ENCODE measurements at places on chromosomes 3 and 15.

GRCh38 chr15:85527895-85528294, 147.5 kb downstream of the AKAP13 start:
- DNase-seq: peak; percentile 26

GRCh38 chr3:43224405-43225073, 61.8 kb upstream of the SNRK start:
- DNase-seq: no peak

GRCh38 chr3:153373606-153374005, 211.6 kb downstream of the RAP2B start:
- no peak for DNase-seq

DNA sequence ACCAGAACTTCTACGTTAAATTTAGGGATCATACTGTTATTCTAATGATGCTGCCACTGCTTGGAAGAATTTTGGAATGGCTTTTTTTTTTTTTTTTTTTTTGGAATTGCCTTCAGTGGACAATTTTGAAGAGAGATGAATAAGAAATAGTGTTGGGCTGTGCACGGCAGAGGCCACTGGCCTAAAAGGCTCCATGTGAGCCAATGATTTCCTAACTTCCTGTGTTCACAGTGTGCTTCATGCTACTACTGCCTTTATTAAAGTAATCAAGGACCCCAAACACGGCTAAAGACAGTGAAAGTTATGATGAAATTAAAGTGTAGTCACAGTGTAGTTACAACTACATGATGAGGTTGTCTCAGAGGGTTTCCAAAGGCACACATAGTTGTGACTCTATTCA, 100.8 kb upstream of the TNFAIP8L3 start:
- DNase-seq: no peak

DNA sequence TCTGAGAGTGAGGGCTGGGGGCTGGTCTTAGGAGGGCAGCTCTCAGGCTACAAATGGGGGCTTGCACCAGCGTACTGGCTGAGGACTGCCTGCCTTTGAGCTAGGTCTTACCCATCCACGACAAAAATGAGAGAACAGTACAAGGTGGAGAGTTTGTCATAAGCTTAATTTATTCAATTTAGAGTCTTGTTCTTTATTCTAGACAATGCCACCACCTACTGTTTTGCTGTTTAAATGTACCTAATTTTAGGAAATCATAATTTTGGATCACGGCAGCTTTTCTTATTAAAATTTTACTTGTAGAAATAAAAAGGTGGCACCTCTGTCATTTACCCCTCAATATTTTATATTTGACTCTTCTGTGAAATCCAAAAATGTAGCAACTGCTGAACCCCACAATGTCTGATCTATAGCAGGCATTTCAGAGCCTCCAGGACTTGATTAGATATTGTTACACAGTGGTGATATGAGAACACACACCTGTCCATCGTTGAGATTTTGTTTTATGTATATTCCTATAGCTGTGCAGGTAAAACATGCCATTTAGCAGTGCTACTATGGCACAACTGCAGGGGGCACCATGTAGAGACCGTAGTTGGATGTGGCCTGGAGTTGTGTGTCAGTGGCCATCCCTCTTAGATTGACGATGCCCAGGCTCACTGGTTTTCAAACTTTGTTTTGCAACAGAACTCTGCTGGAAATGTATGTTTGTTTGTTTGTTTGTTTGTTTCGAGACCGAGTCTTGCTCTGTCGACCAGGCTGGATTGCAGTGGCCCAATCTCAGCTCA, 88.6 kb downstream of the SLCO3A1 start:
- no peak for DNase-seq

GRCh38 chr3:14768881-14769280, 49.9 kb upstream of the FGD5 start:
- DNase-seq: no peak

- no peak for DNase-seq
These were observed 76.8 kb upstream of the OXTR start for GRCh38 chr3:8846176-8846575.

- no peak for DNase-seq
These were observed 42.0 kb upstream of the ICE2 start for GRCh38 chr15:60520825-60521368.

DNA sequence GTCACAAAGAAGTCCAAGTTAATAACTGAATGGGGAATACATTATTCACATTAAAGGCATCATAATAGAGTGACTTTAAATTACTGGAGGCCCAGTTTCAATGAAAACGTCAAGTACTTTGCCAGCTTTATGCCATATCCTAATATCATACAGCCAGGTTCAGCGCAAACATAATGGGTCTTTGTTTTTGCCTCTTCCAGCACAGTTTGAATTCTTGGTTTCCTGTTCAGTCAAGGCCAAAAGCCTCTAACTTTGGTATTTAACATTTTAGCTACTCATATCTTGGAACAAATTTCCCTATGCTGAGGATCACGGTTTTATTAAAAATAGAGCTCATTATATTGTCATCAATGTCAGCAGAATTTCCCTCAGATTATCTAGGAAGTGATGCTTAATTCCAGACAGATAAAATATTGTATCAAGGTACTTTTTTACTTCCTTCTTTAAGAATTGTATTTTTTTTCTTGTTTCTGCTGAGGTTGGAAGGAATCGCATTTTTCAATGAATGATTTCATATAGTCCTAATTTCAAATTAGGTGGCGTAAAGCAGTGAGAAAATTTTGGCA, 269.2 kb downstream of the THRB start:
- DNase-seq: no peak

GRCh38 chr15:57284535-57284934, 91.8 kb upstream of the CGNL1 start:
- no peak for DNase-seq

Data from AG04449 (cell line).